ENCODE measurements at places on chromosomes 6 and 20.

- peak; percentile 61 for DNase-seq
Measured at GRCh38 chr6:45625191-45625664, 247.5 kb upstream of the SUPT3H start.

DNA sequence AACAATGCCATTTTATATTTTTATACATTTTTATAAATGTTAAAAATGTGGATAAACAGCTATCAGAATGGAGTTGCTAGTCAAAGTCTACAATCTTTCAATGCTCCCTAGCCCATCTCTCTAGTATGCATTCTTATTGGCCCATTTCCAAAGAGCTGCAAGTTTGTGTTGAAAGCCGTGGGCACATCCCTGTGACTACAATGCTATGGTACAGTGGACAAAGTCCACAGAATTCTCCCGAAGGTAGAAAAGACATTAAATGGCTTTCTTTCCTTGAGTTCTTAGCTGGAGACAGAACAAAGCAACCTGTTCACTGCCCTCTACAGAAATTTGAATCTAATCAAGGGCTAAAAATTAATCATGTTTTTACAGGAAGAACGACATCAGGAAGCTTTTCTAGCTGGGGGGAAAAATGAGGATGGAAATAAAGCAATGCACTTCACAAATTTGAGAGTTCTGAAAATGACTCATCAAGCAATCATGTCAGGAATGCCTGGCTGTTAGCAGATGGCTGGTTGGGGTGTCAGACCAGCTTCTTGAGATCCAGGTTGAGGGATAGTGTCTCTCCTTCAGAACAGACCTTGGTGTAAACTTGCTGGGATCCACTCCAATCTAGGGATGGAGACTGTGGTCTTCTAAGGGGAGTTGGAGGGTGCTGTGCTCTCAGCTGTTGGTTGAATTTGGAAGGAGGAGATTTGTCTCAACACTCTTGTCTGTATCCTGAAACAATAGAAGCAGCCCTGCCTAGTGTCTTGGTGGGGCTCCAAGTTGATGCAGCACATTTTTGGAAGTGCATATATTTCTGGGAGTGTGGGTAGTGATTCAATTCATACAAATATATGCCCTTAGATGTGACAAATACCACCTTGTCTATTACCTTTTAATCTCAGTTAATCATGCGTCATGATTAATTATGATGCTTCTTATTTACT is 143.4 kb upstream of the PHACTR1 start:
- DNase-seq: peak; percentile 95

GRCh38 chr20:46416421-46416820 is 10.0 kb upstream of the ELMO2 start:
- no peak for DNase-seq

DNA sequence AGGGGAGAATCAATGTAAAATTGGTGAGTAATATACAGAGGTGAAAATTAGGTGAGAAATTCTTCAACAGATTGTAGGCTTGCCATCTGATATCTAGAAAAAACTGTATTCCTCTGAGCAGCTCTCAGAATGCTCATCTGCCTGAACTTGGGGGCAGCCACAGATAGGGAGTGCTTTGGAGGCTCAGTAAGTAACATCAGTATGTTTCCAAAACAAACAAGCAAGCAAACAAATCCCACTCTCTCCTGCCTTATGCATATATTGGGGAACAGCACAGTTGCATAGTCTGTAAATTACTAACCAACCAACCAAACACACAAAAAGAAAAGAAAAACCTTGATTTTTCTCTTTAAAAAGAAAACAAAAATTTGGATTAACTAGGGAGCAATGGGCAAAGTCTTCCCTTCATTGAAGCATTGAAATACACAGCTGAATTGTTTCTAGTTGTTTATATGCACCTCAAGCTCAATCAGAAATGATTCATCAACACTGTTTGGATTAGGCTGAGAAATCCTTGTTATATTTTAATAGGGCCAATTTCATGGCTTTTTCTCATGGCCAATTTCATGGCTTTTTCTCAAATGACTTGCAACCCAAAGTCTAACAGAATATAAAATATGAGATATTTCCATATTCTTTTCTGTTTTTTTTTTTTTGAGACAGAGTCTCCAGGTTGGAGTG is 50.1 kb upstream of the DEK start:
- DNase-seq: no peak

- DNase-seq: peak; percentile 5
Measured at GRCh38 chr20:61599541-61599992, 347.5 kb downstream of the CDH4 start.

GRCh38 chr6:40344566-40345167 is 242.5 kb downstream of the LRFN2 start:
- DNase-seq: no peak

- no peak for DNase-seq
Measured at GRCh38 chr6:170221753-170222400, 69.0 kb downstream of the DLL1 start.

DNA sequence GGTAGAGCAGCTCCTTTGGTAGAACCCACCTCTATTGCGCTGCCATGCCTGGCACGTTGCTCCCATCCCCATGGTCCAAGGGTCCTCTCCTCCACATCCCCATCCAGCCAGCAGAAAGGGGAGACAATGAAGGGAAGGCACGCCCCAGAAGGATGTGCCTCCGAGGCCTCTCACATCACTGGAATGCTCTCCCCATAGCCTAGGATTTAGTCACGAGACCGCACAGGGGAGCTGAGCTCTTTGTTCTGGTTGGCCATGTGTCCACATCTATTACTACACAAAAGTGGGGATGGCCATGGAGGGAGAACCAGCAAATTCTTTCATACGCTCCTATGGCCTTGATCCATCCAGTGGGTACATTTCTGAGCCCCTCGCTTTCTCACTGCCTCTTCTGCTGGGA is 60.5 kb upstream of the SALL4 start:
- no peak for DNase-seq

GRCh38 chr6:155968921-155969320 is 513.3 kb upstream of the NOX3 start:
- DNase-seq: no peak

GRCh38 chr6:137832110-137832509 is 34.9 kb upstream of the TNFAIP3 start:
- DNase-seq: peak; percentile 96

GRCh38 chr6:17628873-17629272 is 28.8 kb downstream of the FAM8A1 start:
- DNase-seq: no peak

DNA sequence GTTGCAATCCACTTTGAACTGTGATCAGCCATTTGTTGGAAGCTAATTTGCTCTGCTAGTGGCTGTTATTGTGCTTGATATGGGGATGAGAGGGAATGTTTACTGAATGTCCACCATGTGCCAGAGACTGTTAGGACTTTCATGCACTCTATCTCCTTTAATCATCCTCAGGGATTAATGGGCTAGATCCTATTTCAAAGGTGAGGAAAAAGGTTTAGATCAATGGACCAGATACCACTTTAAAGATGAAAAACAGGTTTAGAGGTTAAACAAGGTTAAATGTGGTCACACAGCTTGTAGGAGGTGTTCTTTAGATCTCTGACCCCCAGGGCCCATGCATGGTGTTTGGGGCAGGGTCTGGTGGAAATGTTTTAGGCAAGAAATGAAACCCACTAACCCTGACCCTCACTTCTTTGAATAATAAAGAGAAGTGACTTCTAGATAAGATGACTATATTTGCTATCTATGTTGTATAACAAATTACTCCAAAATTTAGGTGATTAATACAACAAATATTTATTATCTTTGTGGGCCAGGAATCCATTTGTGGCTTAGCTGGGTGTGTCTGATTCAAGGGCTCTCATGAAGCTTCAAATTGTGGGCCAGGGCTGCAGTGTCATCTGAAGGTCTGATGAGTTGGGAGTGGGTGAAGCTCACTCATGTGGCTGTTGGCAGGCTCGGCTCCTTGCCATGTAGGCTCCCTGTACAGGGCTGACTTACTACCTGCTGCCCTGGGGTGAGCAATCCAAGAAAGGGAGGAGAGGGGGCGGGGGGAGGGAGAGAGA is 127.8 kb upstream of the FOXA2 start:
- no peak for DNase-seq

- no peak for DNase-seq
Measured at GRCh38 chr6:18667612-18668011, 280.5 kb downstream of the RNF144B start.

DNA sequence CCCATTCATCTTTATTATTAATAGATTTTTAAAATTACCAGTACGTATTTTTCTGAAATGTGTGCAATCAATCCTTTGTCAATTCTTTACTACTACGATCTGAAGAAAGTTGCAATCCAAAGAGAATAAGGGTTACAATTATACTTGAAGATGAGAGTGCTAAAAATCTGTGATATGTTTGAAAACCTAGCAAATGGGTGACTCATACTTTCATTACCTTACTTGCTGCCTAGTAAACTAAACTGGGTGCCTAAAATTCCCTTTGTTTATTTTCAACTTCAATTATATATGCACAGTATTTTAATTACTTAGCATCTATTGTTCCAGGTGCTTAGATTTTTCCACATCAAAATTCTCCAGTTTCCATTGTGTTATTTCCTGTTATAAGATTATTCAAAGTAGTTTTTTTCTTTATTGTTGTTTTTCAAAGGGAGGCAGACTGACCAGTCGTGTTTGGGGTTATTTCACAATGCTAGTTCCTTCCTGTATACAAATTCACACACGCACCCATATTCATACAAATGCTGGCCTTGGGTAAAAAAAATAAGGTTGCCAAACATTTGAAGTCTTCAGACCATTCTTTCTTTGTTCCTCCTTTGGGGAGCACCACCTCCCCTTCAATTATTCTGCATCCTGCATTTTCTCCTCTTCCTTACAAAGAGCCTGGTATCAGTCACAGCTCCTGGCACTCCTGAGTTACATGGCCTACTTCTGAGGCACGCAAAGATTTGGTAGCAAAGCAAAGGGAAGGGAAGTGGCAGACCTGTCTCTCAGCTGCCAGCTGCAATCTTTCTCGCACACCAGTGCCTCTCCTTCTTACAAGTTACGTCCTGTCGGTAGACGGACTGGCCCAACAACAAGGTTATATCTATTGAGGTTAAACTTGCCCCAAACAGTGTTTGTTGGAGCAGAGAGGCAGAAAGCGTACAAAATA is 16.2 kb upstream of the FAM135A start:
- DNase-seq: peak; percentile 19

DNA sequence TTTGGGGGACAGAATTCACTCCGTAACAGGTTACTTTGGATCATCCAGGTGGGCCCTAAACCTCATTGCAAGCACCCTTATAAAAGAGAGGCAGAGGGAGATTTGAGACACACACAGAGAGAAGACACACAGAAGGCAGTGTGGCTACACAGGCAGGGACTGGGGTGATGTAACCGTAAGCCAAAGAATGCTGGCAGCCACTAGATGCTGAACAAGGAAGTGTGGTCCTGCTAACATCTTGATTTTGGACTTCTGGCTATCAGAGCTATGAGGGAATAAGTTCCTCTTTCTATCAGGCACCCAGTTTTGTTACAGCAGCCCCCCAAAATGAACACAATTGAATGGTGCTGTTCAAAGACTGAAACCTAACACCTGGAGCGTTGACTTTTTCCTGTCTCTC is 191.3 kb upstream of the MYLIP start:
- DNase-seq: no peak

Measured in kidney tubule cell (primary cell).